ENCODE measurements at places on chromosomes 11 and 22.

GRCh38 chr11:72605973-72606747 lies 68.1 kb downstream of the PDE2A start:
- DNase-seq, result no peak

DNA sequence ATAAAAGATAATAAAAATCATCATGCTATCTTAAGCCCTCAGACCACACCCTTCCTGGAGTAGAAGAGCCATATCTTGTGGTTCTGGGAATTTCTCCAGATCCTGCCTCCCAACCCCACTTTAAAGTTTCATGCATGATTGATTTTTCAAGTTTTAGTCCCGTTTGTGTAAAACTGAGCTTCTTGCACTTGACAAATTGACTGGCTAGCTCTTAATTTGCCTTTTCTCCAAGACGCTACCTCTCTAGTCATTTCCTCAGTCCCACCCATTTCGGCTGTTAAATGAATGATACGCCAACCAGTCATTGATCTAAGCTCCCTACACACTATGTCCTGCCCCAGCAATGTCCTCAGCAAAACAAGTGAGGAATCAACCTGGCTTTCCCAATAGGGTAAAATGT lies 71.8 kb upstream of the TEAD1 start:
- no peak for DNase-seq

DNA sequence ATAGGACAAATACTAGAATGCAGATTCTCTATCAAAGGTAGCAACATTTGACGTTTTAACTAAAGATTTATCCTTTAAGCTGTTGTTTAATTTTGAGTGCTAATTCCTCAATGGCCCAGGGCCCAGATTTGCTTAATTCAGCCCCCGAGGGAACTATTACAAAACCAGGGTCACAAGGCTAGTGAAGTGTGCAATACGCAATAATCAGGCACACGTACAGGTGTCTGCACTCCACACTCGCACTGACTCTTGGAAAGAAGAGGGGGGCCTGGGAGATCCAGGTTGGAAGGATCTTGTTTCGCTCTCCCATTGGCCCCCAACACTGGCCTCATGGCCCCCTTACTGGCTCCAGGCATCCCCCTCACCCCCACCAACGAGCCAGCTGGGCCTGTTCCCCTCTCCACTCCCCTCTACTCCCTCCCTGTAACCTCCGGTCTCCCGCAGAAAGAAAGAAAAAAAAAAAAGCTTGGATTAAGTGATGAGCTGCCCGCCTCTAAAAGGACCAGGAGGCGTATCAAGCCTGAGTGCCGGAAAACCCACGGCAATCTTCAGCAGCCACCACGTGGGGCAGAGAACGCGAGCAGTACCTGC lies 2.2 kb upstream of the KIRREL3 start:
- no peak for DNase-seq

- DNase-seq, result no peak
Measured at GRCh38 chr22:37862570-37863325, 13.5 kb downstream of the EIF3L start.

GRCh38 chr11:68009391-68010089 lies 587 bp upstream of the ALDH3B1 start:
- DNase-seq, result no peak

DNA sequence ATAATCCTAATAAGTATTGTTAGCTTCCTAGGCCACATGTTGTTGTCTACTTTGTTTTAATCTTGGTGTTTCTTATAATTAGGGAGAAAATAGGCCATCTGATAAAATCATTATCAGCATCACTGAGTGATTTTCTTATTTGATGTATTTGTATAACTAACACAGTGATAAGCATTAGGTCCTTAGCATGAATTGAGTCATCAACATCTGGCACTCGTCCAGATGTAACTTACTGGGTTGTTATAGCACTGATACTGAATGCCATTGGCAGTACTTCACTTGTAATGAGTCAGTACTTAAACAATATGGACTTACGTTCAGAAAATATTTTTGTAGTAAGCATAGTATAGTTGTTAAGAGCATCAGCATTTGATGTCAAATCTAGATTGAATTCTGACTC lies 16.2 kb downstream of the API5 start:
- DNase-seq, result no peak

DNA sequence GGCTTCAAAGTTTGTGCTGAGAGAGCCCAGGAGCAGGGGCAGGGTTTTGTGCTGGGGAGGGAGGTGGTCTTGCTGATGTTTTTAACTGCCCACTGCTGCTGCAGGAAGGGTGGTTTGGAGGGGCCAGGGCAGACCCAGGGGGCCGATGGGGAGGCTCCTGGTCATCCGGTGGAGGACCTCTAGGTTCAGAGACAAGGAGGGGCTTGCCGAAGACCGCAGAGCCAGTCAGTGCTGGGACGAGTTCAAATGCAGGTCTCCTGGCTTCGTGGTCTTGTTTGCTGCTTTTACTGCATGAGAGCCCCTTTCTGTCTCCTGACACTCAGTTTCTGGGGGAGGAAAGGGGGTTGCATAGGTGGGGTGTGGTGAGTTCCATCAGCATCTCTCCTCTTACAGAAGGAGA lies 26.0 kb downstream of the CACNA1I start:
- no peak for DNase-seq

DNA sequence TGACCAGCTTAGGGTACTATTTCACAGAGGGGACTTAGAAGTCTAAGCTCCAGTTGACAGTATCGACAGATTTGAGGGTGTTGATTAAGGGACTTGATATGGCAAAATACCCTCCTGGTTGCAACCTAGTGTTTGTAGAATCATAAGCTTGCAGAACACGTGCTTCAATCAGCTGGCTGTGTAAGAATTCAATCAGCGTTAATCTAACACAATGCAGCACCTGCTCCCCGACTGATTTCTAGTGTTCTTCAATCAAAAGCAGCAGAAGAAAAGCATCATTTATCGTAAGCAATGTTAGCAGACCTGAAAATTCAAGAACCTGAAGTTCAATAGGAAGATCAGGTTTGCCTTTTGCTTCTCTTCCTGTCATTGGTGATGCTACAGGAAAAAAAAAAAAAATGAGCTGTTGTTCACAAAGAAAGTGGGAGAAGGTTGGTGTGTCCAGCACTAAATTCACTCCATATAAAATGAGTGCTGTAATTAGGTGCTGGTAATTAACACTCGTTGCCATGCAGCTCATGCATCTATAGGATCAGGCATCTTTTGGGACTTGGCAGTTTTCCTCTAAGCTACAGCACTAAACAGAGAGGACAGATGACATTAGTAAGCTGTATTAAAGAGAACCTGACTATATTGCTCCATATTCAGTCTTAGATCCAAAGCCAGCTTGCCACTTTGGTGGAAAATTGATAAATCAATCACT lies 840.3 kb downstream of the OPCML start:
- DNase-seq, result no peak

DNA sequence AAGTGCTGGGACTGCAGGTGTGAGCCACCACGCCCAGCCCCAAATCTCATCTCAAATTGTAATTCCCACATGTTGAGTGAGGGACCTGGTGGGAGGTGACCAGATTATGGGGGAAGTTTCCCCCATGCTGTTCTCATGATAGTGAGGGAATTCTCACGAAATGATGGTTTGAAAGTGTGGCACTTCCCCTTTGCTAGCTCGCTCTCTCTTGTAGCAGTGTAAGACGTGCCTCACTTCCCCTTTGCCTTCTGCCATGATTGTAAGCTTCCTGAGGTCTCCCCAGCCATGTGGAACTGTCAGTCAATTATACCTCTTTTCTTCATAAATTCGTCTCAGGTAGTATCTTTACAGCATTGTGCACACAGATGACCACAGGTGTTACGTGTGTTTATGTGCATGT lies 357.8 kb downstream of the CADM1 start:
- DNase-seq, result no peak

DNA sequence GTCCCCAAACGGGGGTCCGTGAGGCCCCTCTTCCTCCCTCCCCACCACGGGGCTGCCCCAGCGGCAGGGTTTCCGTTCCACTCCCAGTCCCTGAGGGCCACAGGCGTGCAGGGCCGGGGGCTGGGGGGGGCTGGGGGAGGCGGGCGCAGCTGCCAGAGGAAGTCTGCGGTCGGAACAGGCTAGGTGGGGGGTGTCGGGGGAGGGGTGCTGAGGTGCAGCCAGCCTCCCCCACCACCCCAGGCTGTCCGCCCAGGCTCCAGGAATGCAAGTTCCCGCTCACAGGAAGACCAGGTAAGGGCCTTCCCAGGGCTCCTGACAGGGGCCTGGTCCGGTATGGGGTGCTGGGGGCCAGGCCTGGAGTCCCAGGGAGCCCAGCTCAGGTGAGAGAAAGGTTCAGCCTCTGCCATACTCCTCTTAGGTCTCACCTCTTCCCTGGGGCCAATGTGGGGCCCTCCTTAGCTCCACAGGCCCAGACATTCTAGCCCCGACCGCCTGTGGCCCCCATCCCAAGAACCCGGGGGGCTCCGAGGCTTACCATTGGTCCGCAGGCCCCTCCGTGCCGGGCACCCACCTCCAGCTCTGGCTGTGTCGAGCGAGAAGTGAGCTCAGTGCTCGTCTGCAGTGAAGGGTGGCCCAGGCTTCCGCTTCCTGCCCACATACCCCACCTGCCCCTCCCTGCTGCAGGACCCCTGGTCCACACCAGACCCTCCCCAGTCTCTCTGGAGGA lies at the start of gene PTPRCAP:
PTPRCAP (minus strand) TSS at position 601 of the 727 bp plus-strand sequence; CDS start at position 538, 63 bp downstream.
- DNase-seq, result peak; percentile 70

All from stimulated activated CD4-positive, alpha-beta T cell treated with anti-CD3 and anti-CD28 coated beads, Interleukin-15, amount 100 ng/mL, for 1 hour (primary cell).